ENCODE measurements at places on chromosomes 1 and 21.

- DNase-seq, result peak; percentile 49
Measured at GRCh38 chr21:41764558-41765419, 2.1 kb downstream of the RIPK4 start.

GRCh38 chr1:209207701-209208286, 375.7 kb upstream of the CAMK1G start:
- peak; percentile 87 for DNase-seq

DNA sequence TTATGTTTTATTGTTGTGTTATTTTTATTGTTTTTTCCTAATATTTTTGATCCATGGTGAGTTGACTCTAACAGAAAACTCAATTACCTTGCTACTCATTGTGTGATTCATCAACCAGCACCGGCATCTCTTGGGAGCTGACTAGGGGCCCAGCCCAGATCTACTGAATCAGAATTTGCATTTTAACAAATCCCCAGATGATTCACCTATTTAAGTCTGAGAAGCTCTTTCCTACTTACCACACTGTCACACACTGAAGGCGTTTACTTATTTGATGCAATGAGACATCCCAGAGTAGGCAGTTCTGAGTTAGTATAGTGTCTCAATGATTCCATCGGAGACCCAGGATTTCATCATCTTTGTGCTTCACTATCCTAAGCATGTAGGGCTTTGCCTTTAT, 416.6 kb downstream of the RWDD3 start:
- DNase-seq, result no peak

- DNase-seq, result no peak
Measured at GRCh38 chr1:94973309-94973922, 46.5 kb upstream of the CNN3 start.

DNA sequence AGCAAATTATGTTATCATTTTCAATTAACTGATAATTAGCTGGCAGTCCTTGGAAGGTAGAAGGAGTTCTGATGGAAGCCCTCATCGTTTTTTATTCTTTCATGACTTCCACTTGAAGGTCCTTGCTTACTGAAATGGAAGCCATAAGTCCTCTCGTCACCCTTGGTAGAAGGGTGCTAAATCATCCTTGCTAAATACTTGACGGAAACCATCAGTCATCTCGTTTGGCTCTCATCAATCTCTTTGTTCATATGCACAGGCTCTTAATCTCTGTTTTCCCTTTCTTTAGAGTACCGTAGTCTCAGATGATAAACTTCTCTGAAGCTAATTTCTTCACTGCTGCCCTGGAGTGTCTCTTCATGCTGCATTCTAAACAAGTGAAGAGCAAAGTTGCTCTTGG, 34.5 kb downstream of the UCK2 start:
- DNase-seq, result no peak

GRCh38 chr1:203913073-203913521, 51.7 kb downstream of the SNRPE start:
- DNase-seq, result no peak

DNA sequence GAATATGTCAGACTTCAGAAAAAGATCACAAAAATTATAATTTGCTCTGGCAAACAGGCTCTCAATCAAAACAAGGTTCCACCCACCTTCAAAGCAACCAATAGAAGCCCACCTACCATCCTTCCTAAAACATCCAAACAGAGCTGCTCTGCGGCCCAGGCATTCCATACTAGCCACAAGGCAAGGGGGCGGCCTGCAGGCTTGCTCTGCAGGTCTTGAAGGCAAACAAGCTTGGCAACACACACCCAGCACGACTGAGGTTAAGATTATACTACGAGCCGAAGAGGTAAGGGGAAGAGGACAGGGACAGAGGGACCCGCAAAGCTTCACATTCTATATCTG, 207.3 kb downstream of the SLC45A1 start:
- peak; percentile 74 for DNase-seq

DNA sequence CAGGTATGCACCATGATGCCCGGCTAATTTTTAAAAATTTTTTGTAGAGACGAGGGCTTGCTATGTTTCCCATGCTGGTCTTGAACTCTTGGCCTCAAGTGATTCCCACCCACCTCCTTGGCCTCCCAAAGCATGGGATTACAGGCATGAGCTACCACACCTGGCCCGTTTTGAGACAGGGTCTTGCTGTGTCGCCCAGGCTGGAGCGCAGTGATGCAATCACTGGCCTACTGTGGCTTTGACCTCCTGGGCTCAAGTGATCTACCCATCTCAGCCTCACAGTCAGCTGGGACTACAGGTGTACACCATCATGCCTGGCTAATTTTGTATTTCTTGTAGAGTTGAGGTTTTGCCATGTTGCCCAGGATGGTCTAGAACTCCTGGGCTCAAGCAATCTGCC, 7.5 kb upstream of the SH3D21 start:
- DNase-seq, result no peak

DNA sequence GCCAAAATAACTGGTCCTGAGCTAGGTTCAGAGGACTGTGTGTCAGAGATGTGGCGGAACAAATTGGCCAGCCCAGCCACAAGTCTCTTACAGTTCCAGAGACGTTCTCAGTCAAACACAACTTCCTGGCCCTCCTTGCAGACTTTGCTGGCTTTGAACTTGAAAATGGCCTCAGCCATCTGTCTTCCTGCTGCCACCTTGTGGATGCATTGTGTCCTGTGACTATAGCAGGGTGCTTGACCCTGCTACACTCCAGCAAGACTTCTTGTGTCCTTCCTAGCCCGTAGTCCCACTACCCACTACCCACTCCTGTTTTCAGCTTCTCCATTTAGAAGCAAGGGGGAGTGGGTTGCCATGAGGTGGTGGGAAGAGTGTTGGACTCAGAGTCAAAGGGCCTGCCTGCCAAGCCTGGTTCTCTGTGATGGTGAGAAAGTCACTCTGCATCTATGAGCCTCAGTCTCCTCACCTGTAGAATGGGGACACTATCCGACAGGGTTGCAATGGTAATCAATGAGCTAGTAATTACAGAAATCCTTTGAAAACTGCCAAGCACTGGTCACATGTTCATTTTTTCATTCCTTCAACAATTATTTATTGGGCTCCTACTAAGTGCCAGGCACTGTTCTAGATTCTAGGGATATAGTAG, 109.9 kb downstream of the IGSF21 start:
- no peak for DNase-seq

- DNase-seq, result peak; percentile 3
Measured at GRCh38 chr1:241167121-241167630, 189.8 kb downstream of the RGS7 start.

GRCh38 chr1:229691362-229691761, 65.3 kb downstream of the URB2 start:
- no peak for DNase-seq

GRCh38 chr21:41932191-41932575, 21.6 kb downstream of the C2CD2 start:
- DNase-seq, result no peak

DNA sequence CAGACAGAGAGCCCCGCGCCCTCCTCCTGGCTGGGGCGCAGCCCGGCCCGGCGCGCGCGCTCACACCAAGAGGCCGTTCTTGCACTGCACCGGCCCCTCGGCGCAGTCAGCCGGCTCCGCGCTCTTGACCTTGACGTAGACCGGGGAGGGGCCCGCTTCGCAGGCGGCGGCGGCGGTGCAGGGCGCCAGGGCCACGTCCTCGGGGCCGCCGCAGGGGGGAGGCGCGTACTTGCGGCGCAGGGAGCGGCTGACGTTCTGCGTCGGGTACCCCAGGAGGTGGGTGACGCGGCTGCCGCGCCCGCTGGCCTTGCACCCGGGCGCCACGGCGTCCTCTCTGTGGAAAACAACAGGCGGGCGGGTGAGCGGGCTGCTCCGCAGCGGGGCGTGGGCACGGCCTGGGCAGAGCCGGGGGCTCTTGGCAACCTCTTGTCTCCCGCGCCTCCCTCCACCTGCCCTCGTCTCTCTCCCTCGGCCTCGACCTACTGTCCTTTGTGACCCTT, 7.7 kb downstream of the VSIG8 start:
- DNase-seq, result peak; percentile 90
